Stimulated activated CD8-positive, alpha-beta memory T cell treated with anti-CD3 and anti-CD28 coated beads, Interleukin-7, amount 100 ng/mL, for 24 hours (primary cell): ENCODE measurements at places on chromosomes 16 and 17.

DNA sequence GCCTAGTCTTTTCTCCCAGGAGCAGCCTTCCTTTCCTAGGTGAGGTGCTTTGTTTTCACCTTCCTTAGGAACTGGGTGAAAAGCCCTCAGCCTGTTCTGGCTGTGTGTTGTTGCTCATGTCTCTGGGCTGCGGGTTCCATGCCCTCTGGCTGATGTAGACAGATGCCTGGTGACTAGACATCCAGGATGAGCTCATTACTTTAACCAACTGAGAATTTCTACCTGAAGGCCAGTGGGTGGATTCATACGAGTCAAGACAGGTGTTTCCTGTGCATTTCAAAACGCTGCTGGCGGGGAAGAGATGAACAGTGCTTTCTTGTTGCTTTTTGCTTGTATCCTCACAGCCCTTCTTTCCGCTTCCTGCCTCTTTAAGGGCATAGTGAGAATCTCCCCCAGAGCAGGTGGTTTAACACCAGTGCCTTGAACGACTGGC lies 22.3 kb downstream of the SAP30BP start:
- no peak for DNase-seq

DNA sequence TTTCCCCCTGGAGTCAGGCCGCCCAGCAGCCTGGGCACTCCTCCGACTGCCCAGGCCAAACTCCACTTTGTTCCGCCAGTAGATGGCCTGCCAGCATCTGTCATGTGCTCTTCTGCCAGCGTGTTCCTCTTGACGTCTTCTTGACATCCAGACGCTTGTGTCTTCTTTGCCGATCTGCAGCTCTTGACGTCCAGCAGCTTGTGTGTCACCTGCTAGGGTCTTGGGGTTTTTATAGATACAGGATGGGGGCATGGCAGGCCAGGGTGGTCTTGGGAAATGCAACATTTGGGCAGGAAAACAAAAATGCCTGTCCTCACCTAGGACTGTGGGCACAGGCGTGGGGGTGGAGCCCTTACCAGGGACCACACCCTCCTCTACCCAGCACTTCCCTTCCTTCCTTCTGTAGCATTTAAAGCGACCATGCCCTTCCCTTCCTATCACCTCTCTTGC lies 88.7 kb downstream of the BMERB1 start:
- DNase-seq: no peak

DNA sequence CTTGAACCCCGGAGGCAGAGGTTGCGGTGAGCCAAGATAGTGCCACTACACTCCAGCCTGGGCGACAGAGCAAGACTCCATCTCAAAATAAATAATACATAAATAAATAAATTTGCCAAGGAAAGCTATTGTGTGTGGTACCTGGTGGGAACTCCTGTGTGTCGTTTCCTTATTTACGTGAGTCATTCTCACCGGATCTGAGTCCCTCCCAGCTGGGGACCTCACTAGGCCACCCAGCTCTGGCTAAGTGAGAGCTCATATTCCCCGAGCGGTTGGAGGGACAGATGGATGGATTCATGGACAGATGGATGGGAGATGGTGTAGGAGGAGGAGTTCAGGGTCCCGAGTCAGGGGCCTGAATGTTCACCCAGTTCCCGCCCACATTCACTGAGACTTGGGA lies 22.9 kb upstream of the C1QL1 start:
- no peak for DNase-seq

DNA sequence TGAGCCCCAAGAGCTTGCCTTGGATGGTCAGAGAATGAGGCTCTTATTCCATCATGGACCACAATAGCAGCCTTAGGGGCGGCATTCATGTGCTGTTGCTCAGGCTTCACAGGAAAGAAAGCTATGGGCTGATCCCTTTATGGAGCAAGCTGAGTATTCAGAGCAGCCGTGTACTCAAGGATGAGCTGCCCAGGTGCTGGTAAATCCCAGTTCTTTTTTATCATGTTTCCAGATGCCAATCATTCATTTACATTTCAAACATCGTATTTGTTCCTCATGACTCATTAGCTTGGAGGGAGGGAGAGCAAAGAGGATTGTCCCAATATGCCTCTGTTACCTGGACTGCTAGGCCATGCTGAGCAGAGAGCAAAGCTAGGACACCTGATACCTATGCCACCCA lies 475.7 kb downstream of the SHISA9 start:
- no peak for DNase-seq

DNA sequence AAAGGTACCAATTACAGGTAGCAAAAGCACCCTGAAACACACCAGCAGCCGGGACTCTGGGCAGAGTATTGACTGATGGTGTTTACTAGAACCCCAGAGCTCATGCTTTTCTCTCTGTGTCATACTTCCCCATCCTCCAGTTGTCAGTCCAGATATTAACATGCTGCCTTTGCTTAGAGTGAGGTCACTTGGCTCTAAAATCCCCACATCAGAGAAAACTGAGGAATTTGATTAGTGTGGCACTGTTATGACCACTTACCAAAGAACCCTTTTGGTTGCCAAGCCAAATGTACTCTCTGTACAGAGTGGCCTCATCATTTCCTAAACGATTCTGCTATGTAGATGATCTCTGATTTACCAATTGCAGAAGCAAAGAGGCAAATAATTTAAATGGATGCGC lies 80.4 kb downstream of the ABCC12 start:
- no peak for DNase-seq

DNA sequence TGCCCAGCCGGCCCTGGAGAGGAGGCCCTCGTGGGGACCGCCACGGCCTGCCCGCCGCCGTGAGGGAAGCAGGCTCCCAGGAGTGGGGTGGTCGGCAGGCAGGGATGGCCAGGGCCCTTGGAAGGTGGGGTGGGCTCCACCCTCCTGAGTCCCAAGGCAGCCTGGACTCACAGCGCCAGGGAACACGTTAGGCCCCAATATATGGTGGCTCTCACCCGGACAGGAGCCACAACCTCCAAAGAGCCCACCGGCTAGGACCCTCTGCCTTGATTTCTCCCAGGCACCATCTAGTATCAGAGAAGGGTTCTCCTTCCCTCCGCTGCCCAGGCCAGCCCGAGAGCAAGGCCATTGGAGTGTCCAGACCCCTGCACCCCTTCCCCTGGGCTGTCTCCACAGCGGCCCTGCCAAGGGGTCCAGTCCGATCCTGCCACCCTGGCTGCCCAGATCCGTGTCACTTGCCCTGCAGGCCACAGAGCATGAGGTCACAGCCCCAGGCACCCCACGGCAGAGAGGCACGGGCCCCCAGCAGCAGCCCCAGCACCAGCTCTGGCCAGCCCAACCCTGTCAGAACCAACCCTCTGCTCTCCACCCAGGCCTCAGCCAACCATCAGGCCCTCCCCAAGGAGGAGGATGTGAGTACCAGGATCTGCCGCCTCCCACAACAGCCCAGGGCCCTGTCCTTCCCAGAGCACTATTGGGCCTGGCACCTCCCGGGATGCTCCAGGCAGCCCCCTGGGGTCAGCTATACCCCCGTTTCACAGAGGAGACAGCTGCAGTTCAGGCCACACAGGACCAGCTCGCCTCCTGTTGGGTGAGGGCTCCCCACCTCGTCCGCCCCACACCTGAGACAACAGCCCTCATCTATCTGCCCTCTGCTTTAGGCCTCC lies 1.1 kb upstream of the AXIN1 start:
- DNase-seq: no peak

DNA sequence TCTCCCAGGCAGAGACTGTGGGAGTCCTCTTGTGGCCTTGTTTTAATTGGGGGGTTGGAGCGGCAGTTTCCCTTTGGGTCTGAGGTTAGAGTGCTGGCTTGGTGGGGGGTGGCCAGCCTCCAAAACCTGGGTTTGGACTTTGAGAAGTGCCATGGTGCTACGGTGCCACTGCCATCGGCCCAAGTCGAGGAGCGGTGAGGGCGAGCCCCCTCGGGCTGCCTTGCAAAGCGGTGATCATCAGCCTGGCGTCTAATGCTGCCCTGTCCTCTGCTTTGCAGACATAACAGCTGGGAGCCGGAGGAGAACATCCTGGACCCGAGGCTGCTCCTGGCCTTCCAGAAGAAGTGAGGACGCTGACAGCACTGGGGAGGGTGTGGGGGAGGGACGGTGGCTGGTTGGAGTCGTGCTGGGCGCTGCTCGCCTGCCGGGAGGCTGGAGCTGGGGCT lies 1.2 kb downstream of the CBX2 start:
- DNase-seq: no peak

DNA sequence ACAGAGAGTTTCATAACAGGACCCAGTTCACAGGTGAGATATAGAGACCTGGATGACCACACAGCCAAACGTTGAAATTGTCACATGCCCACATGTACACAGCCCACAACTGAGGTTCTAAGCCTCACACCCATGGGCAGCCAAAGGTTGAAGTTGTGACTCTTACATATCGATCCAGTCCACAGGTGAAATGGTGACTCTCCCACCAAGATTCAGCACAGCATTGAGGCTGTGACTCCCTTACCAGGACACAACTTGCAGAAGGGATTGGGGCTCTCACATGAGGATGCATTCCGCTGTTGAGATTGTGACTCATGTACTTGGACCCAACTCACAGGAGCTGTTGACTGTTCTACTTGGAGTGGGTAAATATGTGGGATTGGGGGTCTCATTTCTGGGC lies 1836.4 kb downstream of the TP53TG3F start:
- no peak for DNase-seq

DNA sequence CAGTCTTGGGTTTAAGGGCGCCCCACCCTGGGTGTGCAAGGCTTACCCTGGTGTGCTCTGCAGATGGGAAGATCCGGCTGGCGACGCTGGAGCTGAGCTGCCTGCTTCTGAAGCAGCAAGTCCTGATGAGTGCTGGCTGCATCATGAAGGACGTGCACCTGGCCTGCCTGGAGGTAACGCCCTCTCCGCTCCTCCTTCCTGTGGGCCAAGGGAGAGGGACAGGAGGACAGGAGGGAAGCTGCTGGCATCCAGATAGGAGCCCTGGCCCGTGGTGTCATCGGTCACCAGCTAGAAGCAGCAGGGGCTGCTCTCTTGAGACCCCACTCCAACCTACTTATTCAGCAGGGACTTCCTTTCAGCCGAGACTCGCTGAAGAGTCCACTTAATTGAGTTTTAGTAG lies 97.8 kb downstream of the CLEC16A start:
- no peak for DNase-seq

- DNase-seq: no peak
These were observed 49.8 kb downstream of the CREBBP start for GRCh38 chr16:3830625-3831254.

DNA sequence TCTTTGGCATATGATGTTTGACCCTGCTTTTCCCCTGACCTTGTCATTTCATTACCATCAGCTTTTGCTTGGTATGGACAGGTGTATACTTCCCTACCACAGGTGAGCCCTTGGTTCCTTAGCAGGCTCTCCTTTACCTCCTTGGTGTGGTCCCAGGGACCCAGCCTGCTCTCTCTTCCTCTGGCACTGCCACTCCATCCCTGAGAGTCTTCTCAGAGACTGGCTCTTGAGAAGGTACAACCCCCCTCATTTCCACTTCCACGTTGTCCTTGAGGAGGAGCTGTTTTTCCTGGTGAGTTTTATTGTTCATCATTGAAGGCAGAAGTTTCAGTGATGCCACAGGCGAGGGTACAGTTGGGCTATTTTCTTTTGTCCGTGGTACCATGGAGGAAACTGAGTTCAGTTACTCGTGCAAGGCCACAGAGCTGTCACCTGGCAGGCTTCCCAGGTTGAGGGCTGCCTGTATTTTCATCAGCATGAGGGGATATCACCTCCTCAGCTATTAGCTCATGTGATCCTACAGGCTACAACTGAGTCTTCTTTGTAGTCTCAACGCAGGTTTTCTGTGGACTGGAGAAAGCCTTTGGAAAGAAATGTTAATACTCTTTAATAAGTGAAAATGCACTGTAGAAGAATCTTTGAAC lies 52.3 kb downstream of the MSI2 start:
- DNase-seq: no peak

DNA sequence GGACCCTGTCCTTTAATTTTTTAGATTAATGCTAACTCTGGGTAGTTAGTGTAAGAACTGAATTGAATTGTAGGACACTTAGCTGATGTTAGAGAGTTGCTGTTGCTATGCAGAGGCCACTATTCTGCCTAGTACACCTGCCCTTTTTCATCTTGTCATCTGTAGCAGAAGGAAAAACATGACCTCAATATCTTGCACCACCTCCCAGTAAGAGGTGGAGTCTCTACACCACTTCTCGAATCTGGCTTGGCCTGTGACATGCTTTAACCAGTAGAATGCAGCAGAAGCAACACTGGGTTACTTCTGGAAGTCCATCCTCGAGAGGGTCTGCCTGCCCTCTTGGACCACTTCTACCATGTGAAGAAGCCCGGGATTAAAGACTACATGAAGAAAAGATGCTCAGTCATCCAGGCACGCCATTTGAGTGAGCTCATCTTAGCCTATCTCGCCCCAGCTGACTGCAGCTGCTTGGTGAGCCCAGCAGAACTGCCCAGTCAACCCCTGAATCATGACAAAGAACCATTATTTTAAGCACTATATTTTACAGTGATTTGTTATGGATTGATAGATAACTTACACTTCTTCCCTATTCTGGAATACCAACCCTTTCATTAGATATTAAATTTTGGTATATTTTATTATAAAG lies 153.5 kb downstream of the MYO1D start:
- DNase-seq: no peak

DNA sequence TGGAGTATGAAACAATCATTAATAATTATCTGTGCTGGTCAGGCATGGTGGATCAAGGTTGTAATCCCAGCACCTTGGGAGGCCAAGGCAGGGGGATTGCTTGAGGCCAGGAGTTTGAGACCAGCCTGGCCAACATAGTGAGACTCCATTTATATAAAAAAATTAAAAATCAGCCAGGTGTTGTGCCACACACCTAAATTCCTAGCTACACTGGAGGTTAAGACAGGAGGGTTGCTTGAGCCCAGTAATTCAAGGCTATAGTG lies 28.9 kb upstream of the PRKCA start:
- no peak for DNase-seq

- DNase-seq: no peak
These were observed 154.1 kb upstream of the SOX9 start for GRCh38 chr17:71966459-71967313.

DNA sequence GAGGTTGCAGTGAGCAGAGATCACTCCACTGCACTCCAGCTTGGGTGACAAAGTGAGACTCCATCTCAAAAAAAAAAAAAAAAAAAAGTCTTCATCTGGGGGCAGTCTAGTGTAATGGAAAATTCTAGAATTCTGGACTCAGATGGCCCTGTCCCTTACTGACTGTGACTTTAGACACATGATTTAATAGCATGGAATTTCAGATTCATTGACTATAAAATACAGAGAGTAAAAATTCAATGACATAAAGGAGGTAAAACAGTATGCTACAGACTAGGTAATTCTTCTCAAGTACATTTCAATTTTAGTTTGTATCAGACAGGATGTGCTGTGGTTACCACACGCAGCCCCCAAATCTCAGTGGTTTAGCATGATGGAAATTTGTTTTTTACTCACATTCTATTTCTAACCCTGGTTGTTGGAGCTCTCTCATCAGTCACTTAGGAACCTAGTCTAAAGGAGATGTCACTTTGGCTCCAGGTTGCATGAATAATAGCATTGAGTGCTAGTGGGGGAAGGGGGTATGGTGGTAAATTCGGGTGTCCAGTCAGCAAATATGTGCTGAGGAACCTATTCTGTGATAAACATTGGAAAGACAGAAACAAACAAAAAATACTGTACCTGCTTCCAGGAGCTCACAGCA lies 444.0 kb downstream of the XYLT1 start:
- no peak for DNase-seq
